Omental fat pad (tissue), 4 donors: ENCODE measurements at places on chromosomes 5 and 9.

DNA sequence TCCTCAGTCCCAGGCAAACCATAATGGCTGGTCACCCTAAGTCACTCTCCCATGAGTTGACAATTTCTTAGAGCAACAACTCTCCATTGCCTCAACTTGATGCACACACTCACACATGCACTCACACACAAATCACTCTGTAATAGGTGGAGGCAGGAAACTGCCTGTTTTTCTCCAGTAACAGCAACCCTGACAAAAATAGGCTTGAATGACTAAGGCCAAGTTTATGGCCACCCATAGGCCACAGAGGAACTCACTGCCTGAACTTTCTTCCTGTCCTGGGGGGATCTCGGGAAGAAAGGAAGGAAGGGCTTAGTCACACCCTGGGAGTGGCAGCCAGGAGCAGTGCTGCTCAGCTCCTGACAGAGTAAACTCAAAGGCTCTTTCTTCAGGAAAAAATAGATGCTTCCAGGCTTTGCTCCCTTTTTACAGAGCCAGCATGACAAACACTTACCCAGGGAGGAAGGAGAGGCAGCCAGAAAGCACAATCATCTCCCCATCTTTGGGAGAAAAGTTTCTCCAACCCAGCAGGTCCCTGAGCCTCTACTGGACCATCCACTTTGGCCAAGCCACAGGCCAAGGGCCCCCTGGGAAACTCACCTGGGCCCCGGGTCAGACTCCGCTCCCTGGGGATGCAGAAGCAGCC lies 368 bp downstream of the SH3TC2 start:
- DNase-seq = no peak

GRCh38 chr5:161585798-161586197 lies 39.3 kb upstream of the GABRB2 start:
- DNase-seq = no peak

DNA sequence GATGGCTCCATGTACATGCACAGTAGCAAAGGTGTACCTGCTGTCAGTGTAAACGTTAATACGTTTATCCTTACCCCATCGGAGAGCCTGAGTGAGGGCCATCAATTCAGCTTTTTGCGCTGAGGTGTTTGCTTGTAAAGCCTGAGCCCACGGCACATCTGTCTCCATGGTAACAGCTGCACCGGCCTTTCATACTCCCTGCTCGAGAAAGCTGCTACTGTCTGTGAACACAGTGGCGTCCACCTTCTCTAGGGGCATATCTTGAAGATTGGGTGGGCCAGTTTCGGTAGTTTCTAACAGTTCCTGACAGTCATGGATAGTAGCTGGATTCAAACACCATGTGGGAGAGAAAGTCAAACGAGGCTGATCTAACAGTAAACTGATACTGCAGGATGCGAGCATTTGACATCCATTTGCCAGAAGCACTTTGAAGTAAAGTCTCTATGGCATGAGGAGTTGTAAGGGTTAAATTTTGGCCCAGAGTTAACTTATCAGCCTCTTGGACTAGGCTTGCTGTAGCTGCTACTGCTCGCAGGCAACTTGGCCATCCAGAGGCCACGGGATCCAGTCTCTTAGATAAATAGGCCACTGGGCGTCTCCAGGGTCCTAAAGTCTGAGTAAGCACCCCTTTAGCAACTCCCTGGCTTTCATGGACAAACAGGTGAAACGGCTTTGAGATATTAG lies 21.0 kb upstream of the RHOBTB3 start:
- no peak for DNase-seq

GRCh38 chr9:32072570-32072969 lies 311.9 kb upstream of the ACO1 start:
- DNase-seq = no peak

- no peak for DNase-seq
These were observed 204.9 kb upstream of the NREP start for GRCh38 chr5:111961862-111962261.

GRCh38 chr5:102798104-102798785 lies 43.1 kb downstream of the PAM start:
- DNase-seq = no peak

- no peak for DNase-seq
These were observed 23.4 kb downstream of the PAM start for GRCh38 chr5:102778478-102778877.

GRCh38 chr5:163478982-163479271 lies 18.5 kb downstream of the HMMR start:
- DNase-seq = no peak

- no peak for DNase-seq
These were observed 62.6 kb downstream of the IL31RA start for GRCh38 chr5:55913466-55914413.

DNA sequence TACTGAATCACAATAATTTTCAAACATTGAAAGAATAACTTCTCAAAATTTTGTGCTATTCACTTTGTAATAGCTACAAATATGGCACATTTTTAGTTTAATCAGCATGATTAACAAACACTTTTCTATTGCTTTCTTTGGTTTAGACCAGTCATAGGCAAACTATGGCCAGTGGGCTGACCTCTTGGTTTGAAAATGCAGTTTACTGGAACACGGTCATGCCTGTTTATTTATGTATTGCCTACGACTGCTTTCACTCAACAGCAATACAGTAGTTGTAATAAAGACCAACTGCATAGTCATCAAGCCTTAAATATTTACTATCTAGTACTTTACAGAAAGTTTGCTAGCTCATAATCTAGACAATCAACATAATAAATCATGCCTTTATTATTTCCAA lies 810.8 kb downstream of the TLE1 start:
- no peak for DNase-seq

GRCh38 chr9:38390851-38391250 lies 1.7 kb upstream of the ALDH1B1 start:
- DNase-seq = no peak

DNA sequence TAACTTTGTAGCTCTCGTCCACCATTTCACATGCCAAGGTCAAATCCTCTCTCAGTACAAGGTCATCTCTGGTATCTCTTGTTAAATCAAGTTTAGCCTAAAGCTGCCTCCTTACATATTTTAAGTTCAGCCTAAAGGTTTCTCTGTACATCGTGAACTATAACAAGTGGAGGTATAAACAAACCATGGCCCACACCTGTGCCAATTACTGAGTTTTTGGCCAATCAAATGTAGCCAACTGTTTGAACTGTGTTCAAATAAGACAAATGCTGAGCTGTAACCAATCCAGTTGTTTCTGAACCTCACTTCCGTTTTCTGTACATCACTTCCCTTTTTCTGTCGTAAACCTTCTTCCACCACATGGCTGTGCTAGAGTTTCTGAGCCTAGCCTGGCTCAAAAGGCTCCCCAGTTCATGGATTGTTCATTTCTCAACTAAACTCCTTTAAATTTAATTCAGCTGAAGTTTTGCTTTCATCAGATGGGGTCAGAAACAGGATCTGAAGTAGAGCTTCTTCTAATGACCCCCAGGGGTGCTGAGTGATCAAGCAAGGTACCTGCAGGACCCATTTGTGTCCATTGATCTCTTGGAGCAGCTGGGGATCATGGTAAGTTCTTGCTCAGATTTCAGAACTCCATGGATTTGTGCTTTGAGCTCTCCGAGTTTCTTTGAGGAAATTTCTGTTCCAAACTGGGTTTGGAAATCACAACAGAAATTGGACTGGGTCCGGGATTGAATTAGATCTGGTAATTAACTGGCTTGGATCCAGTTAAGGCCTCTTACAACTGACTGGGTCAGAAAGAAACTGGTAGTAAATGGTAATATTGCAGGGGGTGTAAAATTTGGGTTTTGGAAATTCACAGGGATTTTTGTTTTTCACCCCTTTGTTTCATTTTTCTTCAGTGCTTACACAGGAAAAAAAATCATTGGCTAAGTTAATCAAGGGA lies 11.0 kb upstream of the NANS start:
- no peak for DNase-seq

- no peak for DNase-seq
These were observed 140.0 kb downstream of the SIL1 start for GRCh38 chr5:139058121-139058520.

DNA sequence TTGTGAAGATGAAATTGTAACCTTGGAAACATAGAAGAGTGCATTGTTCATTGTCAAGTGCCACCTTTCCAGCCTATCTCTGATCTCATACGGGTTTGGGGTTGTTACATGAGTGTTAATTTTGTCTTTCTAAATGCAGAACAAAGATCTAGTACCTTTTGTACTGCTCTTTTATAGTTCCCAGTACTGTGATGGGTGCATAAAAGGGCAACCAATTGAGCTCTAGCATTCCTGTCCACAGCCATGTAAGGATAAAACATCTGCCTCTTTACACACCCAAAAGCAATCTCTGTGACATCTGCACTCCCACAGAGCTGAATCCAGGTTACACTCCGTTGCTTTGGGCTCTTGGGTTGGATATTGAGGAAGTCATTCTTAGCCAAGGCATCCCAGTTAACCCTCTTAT lies 255.2 kb downstream of the SGCD start:
- no peak for DNase-seq

DNA sequence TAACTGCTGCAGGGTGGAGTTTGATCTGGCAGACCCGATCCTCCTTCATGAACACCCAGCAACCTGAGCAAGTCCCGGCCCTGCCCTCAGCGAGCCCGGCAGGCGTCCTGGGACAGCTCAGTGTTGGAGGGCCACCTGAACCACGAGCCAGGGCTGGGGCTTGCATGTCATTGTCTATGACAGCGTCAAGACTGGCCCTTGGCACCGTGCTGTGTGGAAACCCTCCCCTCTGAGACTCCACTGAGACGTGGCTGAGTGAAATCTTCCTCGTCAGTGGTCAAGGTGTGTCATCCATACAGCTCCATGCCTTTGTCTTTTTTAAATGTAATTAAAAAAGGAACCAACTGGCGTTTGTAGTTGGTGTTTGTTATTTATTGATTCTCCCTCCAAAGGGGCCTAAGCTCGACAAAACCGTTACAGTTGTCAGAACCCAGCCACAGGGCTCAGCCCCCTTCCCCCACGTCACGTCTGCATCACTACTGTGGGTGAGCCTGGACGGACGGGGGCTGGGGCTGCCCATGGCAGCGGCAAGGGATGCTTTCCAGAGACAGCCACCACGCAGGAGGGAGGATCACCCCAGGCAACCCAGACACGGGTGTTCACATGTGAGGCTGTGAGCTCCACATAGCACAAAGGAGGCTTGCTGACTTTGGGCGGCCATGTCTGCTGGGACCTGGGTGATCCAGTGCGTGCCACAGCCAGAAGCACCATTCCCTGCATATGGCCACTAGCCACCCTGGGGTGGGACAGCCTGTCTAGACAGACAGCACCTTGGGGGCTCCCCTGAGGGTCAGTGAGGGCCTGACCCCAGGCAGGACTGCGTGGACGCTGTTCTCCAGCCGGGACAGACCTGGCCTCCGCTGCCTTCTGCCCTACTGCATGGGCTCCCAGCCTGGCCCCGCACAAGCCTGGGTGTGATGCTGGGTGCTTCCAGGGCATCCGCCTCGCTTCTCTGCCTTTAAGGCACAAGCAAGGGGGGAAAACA lies 7.3 kb downstream of the UCK1 start:
- no peak for DNase-seq
